CD4-positive, CD25-positive, alpha-beta regulatory T cell (primary cell): ENCODE measurements at places on chromosomes 11 and 22. TPM values are rescaled to one million over a fixed set of nuclear protein-coding genes. Genes with fewer than 3 reads are reported as not detected.

WT1 gene
- not detected for polyA plus RNA-seq

DGCR6 gene
- 1.8 TPM for polyA plus RNA-seq

ZNF280B gene
- 1.9 TPM for polyA plus RNA-seq

KCNQ1OT1 gene
- polyA plus RNA-seq = 0.05 TPM

IGLL1 gene
- not detected for polyA plus RNA-seq

CCDC116 gene
- polyA plus RNA-seq = not detected

OR51E2 gene
- polyA plus RNA-seq = not detected

CCDC73 gene
- 0.03 TPM for polyA plus RNA-seq

C22orf31 gene
- not detected for polyA plus RNA-seq

FEN1 gene
- polyA plus RNA-seq = 22.1 TPM

RPS19BP1 gene
- 115 TPM for polyA plus RNA-seq

APOL4 gene
- polyA plus RNA-seq = not detected

KRTAP5-8 gene
- not detected for polyA plus RNA-seq
